Fibroblast of mammary gland (primary cell): ENCODE measurements at places on chromosomes 1 and 21.

DNA sequence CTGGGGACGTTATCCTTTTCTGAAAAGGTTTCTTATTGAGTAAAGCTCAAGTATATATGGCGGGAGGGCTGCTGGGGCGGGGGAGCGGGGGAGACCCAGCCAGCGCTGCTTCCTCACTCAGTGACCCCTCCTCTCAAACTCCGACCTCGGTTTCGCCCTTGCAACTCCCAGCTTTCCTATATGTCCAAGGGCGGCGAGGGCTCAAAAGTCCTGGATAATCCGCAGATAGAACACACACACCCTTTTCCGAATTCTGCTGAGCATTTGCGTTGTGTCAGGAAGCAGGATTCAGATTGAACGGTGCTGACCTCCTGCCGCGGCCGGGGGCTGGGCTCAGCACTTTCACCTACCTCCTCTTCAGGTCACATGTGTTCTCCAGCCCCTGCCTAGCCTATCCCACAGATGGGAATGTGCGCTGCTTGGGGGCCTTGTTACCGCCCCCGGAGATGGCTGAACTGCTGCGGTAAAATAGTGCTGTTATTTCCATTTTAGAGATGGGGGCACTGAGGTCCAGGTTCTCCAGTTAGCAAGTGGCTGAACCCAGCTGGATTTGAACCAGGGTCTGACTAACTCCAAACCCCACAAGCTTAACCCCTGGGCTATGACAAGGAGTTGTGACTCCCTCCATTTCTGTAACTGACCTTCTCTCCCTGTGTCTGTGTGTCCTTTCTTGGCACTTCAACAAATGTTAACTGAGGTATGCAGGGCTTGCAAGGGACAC, 795 bp upstream of the AHDC1 start:
- DNase-seq, result peak; percentile 26

DNA sequence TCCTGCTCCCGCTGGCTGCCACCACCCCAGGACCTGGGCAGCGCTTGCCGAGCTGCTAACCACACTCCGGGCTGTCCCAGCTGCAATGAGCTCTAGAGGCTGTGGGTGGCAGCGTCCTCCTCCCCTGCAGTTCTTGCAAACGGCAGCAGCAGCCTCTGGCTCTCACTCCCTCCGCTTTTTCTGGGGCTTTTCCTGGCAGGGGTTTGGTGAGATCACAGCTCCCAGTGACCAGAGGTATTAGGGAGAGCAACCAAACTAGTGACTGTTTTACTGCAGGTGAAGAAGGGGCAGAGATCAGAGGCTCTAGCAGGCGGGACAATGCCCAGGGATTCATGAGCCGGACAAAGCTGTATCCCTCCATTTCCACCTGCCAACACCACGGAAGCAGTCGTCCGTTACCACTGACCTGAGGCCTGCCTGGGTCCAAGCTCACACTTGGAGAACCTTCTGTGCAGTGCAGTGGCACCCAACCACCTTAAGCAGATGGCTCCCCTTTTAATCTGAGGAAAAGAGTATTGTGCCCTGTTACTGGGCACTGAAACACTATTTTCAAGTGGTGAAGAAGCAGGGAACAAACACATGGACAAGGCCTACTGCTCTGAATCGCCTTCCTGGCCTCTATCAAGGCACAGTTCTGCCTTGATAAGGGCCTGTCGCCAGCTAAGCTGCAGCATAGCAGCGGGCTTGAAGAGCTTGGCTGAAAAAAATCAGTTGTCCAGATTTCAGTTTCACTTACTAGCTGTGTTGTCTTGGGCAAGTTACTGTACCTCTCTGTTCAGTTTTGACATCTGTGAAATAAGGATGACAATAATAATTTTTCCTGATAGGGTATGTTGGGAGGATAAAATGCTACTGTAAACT, at the start of gene F5:
F5 (minus strand) TSS at position 87 of the 861 bp plus-strand sequence. CDS start 95 bp downstream, outside the sequence.
- peak; percentile 54 for DNase-seq

GRCh38 chr1:205041001-205041715, 1.9 kb upstream of the CNTN2 start:
- DNase-seq, result no peak

DNA sequence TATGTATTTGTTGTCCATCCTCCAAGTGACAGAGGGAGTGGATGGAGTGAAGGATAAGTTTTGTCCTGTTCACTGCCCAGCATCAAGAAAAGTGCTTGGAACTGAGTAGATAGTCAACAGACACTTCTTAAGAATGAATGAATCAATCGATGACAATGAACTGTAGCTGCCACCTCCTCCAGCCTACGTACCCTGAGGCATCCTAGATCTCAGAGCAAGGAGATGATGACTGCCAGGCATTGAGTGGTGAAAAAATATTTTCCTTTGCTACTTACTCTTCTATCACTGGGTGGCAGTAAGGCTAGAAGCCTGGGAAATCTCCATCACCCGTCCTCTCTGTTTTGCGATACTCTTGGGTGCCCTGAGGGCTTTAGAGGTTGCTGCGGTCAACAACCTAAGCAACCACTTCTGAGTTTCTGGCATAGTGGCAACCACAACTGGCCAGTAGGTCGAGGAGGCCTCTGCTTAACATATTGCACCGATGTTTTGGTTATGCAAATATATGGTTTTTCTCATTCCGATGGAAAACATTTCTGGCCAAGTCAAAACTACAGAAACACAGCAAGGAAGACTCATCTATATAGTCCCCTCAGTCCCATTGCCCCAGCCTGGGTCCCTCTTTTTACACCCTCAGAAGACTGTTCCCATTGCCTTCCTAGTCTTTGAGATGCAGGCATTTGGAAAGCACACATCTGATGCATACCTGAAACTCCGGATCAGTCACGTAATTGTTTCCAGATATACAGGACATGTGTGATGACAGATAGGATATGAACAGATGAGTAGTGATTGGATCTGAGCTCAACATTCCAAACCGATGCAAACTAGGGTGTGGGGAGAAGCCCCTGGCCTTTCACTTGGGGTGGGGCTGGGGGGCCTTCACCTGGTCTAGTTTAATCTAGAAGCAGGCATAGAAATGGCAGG, 136.8 kb downstream of the RUNX1 start:
- no peak for DNase-seq

DNA sequence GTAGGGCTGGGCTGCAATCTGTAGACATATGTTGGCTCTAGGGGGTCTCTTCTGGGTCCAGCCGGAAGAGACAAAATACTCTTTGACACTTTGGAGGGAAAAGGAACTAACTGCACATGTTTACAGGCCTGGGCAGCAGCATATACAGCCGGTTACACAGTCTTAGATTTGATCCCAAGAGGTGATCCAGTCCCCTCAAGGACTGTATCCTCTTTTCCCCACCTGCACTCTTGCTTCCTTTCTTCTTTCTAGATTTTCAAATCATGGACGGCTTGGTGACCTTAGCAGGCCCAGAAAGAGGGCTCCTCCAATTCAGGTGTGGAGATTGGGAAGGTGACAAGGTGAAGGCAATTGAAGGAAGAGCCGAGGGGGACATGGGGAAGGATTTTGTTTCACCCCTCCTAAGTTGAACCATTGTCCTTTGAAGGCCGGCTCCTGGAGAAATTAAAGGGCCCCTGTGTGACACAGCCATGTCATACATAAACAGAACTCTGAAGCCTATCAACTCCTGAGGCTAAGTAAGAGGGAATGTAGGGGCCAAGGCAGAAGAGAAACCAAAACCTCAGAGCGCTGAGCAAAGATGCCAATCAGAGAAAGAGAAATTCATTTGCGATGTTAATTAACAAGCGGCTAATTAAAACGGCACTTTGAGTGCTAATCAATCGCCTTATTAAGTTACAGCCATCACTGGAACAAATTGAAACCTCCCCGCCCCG, 5.9 kb upstream of the BARHL2 start:
- DNase-seq, result no peak

- DNase-seq, result no peak
These were observed 68.9 kb upstream of the S1PR1 start for GRCh38 chr1:101167891-101168290.

- DNase-seq, result peak; percentile 60
These were observed 64.6 kb upstream of the WDR26 start for GRCh38 chr1:224499204-224499603.

DNA sequence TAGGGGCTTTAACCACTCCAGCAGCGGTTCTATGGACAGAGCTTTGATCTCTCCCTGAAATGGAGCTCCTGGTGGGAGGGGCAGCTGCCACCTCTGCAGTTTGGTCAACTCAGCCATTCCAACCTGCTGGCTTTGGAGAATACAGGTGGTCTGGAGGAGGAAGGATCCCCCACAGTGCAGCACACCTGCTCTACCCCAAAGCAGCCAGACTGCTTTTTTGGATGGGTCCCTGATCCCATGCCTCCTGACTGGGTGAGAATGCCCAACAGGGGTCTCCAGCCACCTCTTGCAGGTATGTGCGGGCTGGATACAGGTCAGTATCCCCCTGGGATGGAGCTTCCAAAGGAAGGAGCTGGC, 53.9 kb downstream of the TPTE start:
- no peak for DNase-seq

GRCh38 chr1:9427388-9427787, 111.9 kb upstream of the SLC25A33 start:
- DNase-seq, result no peak

DNA sequence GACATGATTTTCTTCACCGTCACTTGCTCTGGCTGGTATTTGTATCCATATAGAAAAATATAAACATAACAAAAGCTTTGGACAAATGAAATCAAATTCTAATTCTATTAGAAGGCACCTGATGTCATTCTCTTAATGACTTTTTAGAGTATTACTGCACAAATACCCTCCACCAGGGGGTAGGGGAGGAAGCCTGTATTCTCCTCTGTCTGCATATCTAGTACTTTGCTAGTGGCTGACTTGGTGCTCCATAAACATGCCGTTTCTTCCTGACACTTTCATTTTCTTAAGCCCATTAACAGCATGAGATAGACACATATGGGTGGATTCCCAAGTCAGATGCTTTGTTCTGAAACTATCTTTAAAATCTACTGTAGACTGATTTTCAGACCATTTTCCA, 20.6 kb upstream of the KCNJ15 start:
- DNase-seq, result no peak
